ENCODE measurements at places on chromosomes 7 and 10.

DNA sequence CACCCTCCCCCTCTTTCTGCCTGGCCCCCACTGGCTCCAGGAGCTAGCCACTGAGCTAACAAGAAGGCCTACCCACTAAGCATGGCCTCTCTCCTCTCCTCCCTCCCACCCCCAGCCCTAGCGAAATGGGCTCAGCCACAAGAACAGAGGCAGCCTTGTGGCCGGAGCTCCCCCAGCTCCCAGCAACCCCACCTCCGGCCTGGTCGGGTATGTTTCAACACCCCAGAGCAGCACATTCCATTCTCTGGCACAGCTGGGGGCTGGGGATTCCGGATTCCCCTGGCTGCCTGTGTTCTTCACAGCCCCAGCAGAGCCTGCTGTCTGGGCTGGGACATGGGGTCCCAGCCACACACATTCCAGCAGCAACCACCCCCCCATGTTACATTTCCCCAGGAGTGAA, 9.0 kb downstream of the SFRP5 start:
- no peak for DNase-seq

GRCh38 chr7:80334196-80334595, 177.7 kb downstream of the GNAT3 start:
- DNase-seq: no peak

GRCh38 chr10:132359305-132360040, 27.5 kb downstream of the LRRC27 start:
- no peak for DNase-seq

GRCh38 chr7:158765020-158765419, 60.4 kb upstream of the NCAPG2 start:
- DNase-seq: no peak

DNA sequence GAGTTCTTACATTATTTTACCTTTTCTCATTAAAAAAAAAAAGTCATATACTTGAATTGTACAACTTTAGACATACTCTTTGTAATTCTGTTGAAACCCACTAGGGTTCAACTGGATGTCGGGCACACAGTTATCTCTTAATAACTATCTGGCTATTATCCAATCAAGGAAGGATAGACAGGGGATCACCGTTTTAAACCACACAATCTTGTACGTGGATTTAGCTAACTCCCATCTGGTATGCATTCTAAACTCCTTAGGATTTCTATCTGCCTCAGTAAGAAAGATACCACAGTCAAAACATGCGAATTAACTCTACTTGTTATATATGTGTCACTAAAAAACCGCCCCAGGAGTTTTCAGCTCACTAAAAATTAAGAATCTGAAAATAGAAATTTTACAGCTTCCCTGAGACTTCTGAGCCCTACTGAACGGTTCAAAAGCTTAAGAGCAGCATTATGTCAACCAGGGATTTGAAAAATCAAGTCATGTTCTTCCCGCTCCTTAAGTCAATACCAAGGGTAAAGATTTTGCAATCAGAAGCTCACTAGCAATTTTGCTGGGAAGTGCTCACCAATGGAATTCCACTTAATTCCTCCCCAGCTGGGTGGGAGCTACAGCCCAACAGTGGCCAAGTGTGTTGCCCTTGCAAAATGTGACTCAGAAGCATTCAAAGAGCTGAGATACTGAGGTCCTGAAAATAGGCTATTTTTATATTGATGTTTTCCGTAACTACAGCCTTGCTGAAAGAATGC, 267.0 kb downstream of the FRMD4A start:
- DNase-seq: peak; percentile 54

- no peak for DNase-seq
These were observed 26.0 kb upstream of the PFKFB3 start for GRCh38 chr10:6176691-6177231.

GRCh38 chr7:157412021-157412443, 75.2 kb downstream of the DNAJB6 start:
- no peak for DNase-seq

DNA sequence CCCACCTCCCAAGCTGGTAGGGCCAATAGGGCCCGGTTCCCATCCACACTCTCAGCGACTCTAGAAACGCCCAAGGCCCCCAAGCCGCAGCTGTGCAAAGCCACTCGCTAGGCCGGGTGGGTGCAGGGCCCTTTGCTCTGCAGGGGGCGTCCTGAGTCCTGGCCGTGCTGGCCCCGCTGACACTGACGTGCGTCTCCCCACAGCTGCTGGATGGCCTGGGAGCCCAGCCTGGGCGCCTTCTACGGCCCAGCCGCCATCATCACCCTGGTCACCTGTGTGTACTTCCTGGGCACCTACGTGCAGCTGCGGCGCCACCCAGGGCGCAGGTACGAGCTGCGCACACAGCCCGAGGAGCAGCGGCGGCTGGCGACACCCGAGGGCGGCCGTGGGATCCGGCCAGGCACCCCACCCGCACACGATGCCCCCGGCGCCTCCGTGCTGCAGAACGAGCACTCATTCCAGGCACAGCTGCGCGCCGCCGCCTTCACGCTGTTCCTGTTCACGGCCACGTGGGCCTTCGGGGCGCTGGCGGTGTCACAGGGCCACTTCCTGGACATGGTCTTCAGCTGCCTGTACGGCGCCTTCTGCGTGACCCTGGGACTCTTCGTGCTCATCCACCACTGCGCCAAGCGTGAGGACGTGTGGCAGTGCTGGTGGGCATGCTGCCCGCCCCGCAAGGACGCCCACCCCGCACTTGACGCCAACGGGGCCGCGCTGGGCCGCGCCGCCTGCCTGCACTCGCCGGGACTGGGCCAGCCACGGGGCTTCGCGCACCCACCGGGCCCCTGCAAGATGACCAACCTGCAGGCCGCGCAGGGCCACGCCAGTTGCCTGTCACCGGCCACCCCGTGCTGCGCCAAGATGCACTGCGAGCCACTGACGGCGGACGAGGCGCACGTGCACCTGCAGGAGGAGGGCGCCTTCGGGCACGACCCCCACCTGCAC, 31.6 kb upstream of the KNDC1 start:
- no peak for DNase-seq

- DNase-seq: no peak
These were observed 25.1 kb downstream of the ZMIZ1 start for GRCh38 chr10:79093658-79094411.

GRCh38 chr7:32516551-32517100, 21.3 kb downstream of the AVL9 start:
- DNase-seq: no peak

GRCh38 chr7:50661345-50662040, 96.3 kb upstream of the DDC start:
- no peak for DNase-seq

GRCh38 chr10:130016993-130017630, 53.0 kb upstream of the EBF3 start:
- DNase-seq: no peak

GRCh38 chr10:101563497-101564040, 24.5 kb downstream of the POLL start:
- DNase-seq: no peak

DNA sequence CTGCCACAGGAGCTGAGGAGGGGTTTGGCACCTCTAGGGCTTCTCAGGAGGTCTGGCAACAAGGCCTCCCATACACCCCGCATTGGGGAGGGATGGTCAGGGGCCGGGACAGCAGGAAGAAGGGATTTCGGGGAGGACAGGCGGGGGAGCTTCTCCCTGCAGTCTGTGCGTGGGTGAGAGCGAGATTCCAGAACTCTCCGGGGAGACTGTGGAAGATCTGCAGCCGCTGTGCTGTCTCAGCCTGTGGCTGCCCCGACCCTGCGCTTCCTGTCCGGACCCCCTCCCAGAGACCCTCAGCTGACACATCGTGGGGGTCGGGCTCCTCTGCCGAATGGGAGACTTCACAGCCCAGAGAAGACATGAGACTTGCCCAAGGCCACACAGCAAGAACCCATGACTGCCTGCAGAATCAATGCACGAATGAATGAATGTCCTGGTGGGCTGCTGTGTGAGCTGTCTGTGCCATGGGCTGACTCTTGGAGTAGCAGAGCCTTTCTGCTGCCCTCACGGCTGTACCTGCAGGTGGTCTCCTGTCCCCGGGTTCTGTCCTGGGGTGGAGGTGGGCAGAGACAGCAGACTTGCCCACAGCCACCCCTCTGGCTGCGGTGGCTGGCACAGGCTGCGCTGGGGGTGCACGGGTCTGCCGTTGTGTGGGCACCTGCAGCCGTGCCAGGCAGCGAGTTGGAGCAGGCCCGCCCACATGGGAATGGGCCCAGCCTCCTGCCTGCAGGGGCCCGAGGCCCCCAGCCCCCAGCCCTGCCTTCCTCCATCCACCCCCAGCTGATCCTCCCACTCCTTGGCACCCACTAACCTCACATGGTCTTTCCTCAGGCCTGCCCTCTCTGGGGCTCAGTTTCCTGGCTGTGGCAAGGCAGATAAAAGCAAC, 16.3 kb upstream of the LFNG start:
- no peak for DNase-seq

GRCh38 chr7:99380823-99381663, 6.5 kb downstream of the ARPC1B start:
- no peak for DNase-seq

- no peak for DNase-seq
These were observed 278.2 kb upstream of the TEX47 start for GRCh38 chr7:89073776-89074175.

DNA sequence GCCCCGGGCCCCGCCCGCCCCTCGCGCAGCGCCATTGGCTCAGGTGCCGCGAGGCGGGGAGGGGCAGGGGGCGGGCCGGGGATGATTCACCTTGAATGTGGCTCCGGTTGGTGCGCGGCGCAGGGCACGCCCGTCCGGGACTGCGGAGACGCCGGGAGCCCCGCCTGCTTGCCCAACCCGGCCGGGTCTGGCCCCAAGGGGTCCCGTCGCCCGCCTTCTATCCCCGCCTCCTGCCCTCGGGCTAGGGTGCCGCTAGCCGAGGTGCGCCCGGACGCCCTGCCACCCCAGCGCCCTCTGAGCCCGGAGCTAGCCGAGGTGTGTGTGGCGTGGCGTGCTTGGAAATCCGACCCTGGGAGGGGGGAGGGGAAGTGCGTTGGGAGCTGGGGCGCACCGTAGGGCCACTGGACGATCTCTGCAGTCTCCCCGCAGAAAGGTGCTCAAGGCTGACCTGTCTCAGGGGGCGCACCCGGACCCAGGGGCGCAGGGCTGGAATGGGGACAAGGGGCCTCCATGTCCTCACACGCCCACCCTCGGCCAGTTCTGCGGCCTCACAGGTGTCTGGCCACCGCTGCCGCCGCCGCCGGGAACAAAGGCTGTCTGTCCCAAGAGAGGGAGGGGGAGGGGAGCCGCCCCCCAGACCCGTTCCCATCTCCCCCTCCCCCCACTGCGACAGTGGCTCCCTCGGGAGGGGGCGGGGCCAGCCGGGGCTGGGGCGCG, 168.9 kb downstream of the NRF1 start:
- DNase-seq: no peak

DNA sequence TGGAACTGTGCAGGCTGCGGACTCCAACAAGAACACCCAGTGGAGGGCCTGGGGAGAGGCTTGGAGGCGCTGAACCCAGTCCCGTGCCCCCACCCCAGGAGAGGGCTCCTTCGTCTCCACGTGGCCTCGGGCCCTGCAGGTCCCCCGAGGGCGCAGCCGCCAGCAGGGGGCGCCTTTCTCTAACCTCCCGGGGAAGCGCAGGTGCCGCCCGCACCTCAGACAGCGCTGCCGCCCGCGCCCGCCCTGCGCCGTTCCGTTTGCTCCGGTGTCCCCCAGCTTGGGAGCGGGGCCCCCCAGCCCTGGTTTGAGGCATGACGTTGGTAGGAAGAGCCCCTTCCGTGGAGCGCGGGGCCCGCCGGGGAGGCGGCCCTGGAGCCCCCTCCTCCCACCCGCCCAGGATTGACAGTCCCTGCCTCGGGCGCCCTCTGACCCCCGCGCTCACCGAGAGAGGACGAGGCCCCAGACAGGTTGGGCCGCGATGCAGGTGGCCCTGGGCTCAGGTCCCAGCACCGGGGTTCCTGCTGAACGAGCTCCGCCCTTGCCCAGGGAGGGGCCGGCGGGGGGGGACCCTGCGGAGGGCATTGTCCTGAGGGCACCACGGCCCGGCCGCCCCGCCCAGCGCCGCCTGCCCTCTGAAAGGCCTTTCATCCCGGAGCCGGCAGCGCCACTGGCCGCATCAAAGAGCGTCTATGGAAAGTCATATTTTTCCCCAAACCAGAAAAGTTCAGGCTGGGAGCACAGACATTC, 42.8 kb downstream of the FOXL3 start:
- no peak for DNase-seq

DNA sequence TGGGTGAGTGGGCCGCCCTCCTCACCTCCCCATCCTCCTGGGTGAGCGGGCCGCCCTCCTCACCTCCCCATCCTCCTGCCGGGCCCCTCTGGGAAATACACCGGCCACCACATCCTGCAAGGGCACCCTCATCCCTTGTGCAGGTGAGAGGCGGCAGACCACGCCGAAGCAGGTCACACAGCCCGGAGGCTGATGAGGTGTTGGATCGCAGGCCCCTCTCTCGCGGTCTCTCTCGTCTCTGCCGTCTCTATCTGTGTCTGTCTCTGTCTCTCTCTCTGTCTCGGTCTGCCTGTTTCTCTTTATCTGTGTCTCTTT, 30.8 kb upstream of the FOXL3 start:
- DNase-seq: no peak
